ENCODE measurements at places on chromosomes 3 and 15.

DNA sequence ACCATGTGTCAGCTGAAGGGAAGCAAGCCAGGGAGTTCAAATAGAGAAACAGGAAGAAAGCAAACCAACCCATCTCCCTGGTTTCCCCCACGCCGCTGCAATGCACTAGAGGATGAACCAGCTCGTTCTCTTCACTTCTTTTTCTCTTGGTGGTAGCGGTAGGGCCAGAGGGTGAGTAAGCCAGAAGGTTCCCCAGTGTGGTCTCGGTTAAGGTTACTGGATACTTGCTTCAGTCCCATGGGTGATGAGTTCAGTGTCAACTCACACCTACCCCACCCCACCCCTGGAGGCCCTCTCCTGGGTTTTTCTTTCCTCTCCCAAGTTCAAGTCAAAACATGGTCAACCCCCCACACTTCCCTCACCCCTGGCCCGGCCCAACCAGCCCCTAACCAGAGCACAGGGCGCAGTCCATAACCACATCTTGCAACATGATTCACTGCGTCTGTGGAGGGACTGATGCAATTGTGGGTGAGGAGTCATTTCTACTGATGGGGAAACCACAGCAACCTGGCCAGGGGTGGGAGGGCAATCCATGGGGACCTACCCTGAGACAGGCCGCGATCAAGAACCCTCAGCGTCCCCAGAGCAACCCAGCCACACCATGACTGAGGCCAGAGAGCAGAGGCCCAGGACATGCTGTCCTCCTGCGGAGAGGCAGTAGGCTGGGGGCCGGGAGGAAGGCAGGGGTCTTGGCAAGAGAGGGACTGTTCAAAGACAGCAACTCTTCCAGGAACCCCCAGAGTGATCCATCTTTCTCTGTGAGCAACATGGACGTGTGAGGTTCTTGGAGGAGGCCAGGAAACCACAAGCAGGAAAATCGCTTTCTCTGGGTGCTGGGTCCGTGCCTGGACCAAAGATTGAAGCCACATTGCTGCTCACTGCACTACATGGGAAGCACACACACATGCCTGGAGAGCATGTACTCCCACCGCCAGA is 276.6 kb downstream of the UACA start:
- peak; percentile 81 for DNase-seq

DNA sequence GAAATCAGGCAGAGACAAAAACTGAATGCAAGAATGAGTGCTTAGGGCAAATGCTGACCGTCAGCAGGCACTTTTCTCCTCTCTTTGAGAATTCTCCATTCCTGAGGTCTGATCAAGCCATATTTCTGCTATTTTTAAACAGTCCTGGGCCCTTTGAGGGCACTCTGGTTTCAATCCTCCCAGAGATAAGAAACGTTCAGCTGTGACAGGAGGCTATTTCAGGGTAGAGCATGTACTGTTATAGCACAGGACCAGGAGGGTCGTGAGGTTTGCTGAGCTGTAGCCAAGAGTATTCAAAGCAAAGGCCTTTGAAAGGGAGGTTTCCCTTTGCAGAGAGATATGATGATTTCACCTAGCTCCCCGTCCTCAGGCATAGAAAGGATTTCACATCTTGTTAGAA is 39.6 kb upstream of the PDZRN3 start:
- no peak for DNase-seq

DNA sequence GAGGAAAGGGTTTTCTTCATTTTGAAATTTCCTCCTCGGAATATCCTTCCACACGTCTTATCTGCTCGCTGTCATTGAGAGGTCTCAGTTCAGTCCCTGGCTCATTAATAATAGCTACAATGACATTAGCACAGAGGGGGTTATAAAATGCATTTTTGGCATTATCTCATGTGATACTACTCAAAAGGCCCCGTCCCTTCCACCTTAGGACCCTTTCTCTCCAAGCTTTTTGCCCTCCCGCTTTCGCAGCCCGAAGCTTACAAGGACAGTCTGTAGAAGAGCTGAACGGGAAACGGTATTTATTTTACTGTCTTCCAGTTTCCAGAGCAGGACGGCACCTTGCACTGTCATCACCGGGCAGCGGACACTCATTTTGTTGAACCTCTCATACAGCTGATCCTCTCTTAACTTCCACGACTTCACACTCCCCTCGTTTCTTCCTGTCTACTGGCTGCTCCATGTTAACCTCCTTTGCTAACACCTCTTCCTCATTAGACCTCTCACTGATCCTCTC is 5.6 kb upstream of the PLEKHO2 start:
- DNase-seq, result no peak

DNA sequence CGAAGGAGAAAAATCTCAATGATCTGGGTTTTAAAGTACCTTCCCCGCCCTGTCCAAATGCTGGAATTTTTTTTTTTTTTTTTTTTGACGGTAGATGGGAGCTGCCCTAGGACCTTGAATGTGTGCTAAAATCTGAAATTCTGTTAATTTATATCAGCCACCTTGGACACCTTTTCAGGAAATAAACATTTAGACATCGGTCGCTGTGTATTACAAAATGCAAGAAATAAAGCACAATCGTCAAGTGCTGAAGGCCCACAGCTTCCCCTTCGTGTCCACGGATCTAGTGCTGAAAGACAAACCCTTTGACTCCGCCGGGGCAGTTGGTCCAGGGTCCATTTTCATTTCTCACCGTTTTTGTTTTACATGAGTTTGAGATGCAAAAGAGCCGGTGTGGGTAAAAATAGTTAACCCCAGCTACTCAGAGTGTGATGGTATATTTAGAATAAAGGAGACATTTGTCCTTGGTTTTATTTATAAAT is 90.2 kb upstream of the CHD2 start:
- DNase-seq, result peak; percentile 13

- no peak for DNase-seq
Measured at GRCh38 chr15:70170096-70170699, 72.5 kb upstream of the TLE3 start.

GRCh38 chr3:181824961-181825360 is 113.2 kb downstream of the SOX2 start:
- no peak for DNase-seq

DNA sequence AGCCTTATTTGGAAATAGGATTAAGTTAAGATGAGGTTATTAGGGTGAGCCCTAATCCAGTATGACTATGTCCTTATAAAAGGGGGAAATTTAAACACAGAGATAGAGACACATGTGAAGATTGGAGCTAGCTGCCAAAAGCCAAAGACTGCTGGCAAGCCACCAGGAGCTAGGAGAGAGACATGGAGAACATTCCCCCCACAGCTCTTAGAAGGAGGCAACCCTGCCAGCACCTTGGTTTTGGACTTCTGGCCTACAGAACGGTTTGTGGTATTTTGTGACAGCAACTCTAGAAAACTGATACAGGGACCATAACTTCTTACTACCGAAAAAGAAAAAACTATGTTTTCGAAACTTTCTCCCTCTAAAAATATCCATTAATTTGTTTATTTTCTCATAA is 245.3 kb upstream of the RARB start:
- DNase-seq, result no peak

Data from stimulated activated naive CD4-positive, alpha-beta T cell treated with Interleukin-2 at 50 U/mL for 16 hours (primary cell).